ENCODE measurements at places on chromosomes 11 and 22. TPM values are rescaled to one million over a fixed set of nuclear protein-coding genes. Genes with fewer than 3 reads are reported as not detected.

GRCh38 chr11:132734217-132734616 is 798.1 kb downstream of the OPCML start:
- ATAC-seq: peak; percentile 22

GRCh38 chr11:69550846-69551245 is 69.4 kb downstream of the LINC01488 start:
- ATAC-seq: no peak

DNA sequence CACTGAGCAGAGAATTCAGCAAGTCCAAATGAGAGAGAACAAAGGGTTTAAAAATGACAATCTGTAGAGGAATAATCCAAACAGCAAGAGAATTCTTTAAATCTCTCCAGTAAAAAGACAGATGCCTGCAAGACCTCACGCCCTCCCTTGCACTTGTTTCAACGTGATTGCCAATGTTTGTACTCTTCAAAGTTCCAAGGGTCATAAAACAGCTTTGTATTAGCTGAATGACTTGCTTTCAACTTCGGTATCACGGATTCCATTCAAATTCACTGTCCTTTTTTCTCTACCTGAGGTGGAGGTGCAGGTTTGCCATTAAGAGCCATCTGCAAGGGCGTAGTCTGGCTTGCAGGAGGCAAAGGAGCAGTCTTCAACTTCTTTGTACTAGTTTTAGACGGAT is 41.1 kb upstream of the CHRNA10 start:
- ATAC-seq: no peak

- ATAC-seq: no peak
Measured at GRCh38 chr22:45271667-45272201, 13.0 kb upstream of the UPK3A start.

- no peak for ATAC-seq
Measured at GRCh38 chr11:74320538-74320937, 9.1 kb upstream of the P4HA3 start.

GRCh38 chr22:24697172-24697571 is 77.3 kb downstream of the PIWIL3 start:
- no peak for ATAC-seq

DNA sequence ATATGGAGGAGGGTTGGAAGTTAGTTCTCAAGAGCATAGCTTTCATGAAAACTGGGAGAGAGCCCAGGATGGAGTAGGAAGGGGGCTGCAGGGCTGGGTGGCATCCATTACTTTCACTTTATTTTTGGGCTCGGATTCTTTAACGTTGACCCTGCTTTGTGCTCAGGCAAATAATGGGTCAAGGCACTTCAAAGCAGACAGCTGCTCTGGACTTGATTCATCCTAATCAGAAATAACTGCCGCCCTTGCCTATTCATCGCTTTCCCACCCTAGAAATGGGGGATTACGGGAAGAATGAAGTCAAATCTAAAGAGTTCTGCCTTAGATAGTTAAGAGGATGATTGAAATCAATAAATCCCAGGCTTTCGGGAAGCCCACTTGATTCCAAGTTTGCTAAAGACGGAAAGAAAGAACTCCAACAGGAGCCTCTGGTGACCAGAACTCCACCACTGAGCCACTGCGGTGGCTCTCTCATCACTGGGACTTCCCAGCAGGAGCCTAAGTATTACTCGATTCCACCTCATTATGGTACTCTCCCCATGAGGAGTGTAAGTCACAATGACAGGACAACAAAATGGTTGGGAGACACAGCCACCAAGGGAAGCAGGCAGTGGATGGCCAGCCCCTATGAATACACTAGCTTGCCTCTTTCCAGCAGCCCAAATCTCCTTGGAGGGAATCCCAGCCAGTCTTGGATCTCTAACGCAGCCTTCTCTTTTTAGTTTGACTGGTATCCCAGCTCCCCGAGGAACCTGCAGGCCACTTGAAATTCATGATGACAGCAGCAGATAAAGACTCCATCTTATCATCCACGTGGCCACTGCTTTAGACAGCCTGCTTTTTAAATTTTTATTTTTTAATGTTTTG is 815.5 kb downstream of the NTM start:
- ATAC-seq: no peak

GRCh38 chr11:44854741-44855492 is 95.8 kb downstream of the TP53I11 start:
- ATAC-seq: no peak

DNA sequence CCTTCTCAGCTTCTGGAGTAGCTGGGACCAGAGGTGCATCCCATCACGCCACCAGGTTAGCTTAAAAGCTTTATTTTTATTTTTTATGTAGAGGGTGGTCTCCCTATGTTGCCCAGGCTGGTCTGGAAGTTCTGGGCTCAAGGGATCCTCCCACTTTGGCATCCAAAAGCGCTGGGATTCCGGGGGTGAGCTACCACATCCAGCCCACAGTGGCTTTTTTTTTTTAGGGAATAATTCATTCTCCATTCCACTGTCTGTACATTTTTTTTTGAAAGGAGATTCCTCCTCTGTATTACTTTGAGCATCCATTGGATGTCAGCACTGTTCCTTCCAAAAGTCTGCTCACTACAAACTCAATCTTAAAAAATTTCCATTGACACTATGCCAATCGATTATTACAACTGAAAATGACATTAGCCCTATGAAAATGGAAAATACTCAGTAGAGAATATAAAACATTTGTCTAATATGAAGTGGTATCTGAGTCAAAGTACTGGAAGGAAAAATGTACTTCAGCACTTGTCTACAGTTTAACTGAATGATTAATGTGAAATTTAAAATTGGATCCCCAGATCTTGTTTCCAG is 1.3 kb upstream of the LPXN start:
- no peak for ATAC-seq

GRCh38 chr11:69828971-69829344 is 9.7 kb upstream of the FGF3 start:
- ATAC-seq: no peak

- ATAC-seq: no peak
Measured at GRCh38 chr11:115104851-115105453, 399.3 kb downstream of the CADM1 start.

DNA sequence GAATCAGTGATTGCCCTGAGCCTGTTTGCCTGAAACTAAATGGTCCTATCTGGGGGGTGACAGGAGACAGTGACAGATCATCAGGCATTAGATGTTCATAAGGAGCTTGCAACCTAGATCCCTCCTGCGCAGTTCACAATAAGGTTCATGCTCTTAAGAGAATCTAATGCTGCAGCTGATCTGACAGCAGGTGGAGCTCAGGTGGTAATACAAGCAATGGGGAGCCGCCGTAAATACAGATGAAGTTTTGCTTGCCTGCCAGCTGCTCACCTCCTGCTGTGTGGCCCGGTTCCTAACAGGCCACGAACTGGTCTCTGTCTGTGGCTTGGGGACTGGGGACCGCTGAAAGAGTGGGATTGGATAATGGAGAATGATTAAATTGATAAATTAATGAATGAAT is 14.0 kb downstream of the NOX4 start:
- no peak for ATAC-seq

DNA sequence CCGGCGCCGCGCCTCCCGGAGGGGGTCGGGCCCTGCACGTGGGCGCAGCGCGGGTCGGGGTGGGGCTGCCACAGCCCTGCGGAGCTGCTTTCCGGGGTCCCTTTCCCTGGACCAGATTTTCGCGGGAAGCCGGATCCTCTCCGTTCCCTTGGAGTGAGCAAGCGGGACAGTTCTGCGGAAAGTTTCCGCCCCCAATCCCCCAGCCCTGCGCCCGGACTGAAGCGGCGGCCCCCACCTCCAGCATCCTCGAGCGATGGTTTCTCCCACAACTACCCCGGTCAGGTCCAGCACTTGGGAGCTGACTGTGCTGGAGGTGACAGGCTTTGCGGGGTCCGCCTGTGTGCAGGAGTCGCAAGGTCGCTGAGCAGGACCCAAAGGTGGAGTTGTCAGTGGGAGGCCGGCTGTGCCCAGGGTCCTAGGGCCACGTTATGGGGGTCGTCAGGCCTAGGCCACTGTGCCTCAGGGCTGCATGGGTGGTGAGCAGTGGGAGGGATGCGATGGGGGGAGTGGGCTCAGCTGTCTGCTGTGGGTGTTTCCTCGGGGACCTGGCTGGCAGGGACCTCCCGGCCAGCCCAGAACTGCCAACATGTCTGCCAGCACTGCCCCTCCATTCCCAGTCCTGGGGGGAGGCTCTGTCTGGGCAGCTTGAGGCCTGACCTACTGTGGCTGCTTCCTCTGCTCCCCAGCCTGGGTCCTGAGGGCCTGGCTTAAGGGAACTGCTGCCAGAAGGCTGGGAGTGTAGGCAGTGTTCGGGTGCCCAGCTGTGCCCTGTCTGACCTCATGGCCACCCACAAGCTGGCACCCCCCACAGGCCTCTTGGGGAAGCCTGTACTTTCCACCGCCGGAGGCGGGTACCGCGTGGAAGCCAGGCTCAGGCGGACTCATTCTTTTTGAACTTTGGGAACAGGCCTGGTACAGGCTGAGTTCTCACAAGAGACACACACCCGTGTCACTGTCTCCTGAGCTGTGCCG is 726 bp downstream of the ST3GAL4 start:
- ATAC-seq: no peak

DNA sequence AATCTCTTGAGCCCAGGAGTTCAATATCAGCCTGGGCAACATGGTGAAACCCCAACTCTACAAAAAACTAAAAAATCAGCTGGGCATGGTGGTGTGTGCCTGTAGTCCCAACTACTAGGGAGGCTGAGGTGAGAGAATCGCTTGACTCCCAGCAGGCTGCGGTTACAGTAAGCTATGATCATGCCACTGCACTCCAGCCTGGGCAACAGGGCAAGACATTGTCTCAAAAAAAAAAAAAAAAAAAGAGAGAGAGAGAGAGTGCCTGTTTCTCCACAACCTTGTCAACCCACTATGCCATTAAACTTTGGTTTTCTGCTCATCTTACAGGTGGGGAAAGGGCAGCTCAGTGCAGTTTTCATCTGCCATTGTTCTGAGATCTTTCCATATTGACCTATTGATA is 5.1 kb downstream of the FOLR3 start:
- ATAC-seq: no peak

DNA sequence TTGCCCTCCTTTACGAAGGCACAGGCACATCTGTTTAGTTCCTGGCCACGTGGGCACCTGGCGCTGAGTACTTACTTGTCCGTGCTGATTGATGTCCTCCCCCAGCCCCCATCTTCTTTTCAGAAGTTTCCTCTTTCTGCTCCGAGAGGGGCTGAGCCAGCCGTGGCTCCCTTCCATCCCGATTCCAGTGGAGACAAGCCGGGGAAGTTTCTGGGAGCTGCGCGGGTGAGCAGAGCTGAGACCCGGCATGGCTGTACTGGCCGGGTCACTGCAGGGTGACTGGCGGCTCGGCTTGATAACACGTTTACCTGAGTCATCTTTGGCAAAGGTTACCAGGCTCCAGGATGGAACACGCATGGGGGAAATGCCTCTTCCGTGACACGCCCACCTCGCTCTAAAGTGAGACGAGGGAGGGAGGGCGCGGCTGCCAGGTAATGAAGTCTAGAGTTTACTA is 45.4 kb upstream of the ATXN10 start:
- ATAC-seq: peak; percentile 95

GRCh38 chr22:27420817-27421361 is 380.7 kb downstream of the MN1 start:
- peak; percentile 19 for ATAC-seq

DNA sequence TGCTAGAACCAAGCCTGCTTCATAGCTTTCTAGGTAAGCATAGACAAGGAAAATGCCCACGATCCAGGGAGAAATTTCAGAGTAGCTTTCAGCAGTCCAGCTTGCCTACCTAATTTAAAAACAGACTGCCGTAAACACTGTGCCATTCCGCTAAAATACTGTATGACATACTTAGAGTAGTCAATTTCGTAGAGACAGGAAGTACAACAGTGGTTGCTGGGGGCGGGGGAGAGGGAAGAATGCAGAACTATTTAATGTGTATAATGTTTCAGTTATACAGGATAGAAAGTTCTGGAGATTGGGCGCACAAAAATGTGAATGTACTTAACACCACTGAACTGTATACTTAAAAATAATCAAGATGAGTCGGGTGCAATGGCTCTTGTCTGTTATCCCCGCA is 56.7 kb downstream of the C11orf58 start:
- ATAC-seq: no peak

DNA sequence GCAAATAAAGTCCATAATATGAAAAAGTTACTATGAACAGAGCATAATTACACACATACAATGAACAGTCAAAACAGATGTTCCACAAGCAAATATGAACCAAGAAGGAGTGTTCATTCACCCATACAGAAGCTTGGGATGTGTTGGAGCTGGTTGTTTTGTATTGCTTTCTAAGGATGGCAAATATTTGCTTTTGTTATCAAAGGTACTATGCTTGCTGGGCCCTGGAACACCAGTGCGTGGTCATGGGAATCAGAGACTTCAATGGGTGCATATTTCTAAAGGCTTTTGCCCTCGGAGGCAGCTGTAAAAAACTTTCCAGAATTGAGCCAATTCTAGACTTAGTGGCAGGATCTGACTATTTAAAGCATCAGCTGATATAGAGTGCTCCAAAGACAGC is 85.1 kb downstream of the BARX2 start:
- no peak for ATAC-seq

GRCh38 chr11:113683481-113684046 is 22.5 kb downstream of the TMPRSS5 start:
- ATAC-seq: no peak

DNA sequence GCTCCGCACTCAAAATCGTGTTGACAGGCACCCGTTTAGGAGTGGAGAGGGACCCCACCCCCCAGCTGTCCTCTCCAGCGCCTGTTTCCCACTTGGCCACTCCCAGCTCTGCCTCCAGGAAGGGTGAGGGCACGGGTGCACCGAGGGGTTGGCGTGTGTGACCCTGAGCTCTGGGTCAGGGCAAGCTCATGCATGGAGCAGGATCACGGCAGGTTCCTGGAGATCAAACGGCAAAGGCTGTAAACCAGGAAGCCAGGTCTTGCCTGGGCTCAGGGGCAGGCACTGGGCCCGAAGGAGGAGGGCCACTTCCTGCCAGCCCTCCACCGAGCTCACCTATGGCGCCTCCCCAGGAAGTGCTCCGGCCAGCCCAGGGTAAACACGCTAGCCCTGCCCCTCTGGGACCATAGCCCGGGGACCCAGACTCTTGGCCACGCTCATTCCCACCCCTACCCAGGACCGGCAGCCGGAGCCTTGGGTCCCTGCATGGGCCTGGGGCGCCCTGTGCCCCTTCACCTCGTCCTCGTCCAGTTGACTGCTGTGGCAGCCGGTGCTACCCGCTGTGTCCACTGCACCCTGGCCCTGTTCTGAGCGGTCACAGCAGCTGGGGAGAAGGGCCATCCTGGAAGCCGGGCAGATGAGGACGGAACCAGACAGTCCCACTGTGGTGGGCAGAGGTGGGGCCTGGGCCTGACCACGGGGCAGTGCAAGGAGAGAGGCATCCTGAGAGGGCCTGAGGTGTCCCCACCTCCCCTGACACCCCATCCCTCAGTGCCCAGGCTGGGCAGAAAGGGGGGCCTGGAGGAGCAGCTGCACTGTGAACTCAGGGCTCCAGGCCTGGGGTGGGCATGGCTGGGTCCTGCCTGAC is 1.0 kb upstream of the EPS8L2 start:
- ATAC-seq: peak; percentile 66

The ACR gene
- 0.40 TPM for total RNA-seq

The PUS3 gene
- 5.3 TPM for total RNA-seq

The CCDC88B gene
- 4.5 TPM for total RNA-seq

The EIF3M gene
- total RNA-seq: 186 TPM

The HTR3B gene
- total RNA-seq: 0.28 TPM

The BUD13 gene
- total RNA-seq: 9.1 TPM

The SAA4 gene
- 0.64 TPM for total RNA-seq

The OR5J2 gene
- total RNA-seq: not detected

The FIBIN gene
- total RNA-seq: 1.2 TPM

All from esophagus mucosa (tissue), 1 donor.